Left ventricle myocardium superior (tissue), 1 donor: ENCODE measurements at places on chromosomes 6 and 20. TPM values are rescaled to one million over a fixed set of nuclear protein-coding genes. Genes with fewer than 3 reads are reported as not detected.

TFAP2D gene
- not detected for total RNA-seq

CLPSL2 gene
- total RNA-seq = not detected

PRDM13 gene
- not detected for total RNA-seq

NSFL1C gene
- 59.9 TPM for total RNA-seq

HTR1E gene
- total RNA-seq = not detected

CNKSR3 gene
- total RNA-seq = 20.6 TPM

TP53RK gene
- 6.1 TPM for total RNA-seq
